Stimulated activated CD4-positive, alpha-beta T cell treated with anti-CD3 and anti-CD28 coated beads, Interleukin-2, amount 100 ng/mL, for 48 hours (primary cell): ENCODE measurements at places on chromosomes 11 and 22.

- DNase-seq = no peak
Measured at GRCh38 chr11:122050021-122050690, 65.9 kb downstream of the BLID start.

DNA sequence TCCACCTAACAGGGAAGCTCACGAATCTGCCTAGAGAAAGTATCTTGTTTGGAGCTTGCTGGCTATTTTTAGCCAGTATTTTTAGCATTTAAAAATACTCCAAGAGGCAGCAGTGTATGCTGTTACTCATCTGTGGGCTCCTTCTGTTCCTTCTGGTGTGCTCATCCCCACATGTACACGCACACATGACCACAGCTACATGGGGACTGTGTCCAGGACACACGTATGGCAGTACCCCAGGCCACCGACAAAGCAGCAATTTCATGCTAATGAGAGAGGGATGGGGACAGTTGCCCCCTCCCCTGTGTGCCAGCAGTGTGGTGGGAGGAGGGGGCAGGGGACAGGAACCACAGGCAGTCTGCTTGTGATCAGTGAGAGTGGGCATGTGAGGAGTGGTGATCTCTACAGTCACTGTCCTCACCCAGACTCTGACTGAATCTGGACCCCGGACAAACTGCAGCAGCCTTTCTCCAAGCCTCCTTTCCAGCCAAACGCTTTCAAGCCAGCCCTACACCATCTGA is 16.4 kb downstream of the USP2 start:
- no peak for DNase-seq

- no peak for DNase-seq
Measured at GRCh38 chr11:119907878-119908572, 179.0 kb upstream of the NECTIN1 start.

- DNase-seq = no peak
Measured at GRCh38 chr22:37229012-37229804, 14.9 kb downstream of the RAC2 start.

GRCh38 chr11:82085493-82085892 is 648.2 kb downstream of the FAM181B start:
- no peak for DNase-seq

- no peak for DNase-seq
Measured at GRCh38 chr22:50656122-50657070, 16.2 kb upstream of the SHANK3 start.

DNA sequence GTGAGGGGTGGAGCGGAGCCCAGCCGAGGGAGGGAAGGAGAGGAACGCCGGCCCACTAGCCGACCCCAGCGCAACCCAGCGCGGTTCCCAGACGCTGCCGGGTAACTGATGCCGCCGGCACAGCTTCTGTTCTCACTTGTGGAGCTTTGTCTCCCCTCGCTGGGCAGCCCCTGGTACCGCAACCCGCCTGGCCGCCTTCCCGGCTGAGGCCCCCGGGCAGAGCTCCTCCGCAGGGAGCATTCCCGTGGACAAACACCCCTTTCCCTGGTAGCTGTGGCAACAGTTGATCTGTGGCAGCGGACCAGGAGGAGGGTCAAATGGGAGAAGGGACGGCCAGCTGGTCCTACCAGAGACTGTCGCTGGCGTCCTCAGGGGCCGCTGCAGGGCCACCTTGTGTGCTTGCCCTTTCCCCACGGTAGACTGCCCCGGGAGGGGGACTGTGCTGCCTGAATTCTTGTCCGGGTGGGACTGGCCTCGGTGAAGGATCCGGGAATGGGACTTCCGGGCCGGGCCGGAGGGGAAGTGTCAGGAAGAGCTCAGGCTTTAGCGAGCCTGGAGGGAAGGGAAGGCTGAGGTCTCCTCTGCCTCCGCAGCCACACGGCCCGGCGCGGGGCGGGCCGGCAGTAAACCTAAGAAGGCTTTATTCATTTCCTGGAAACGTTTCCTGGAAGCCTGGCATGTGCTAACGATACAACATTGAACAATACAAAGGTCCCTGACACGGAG is 468.0 kb downstream of the OPCML start:
- no peak for DNase-seq

GRCh38 chr22:29380032-29380781 is 8.2 kb downstream of the AP1B1 start:
- DNase-seq = no peak

DNA sequence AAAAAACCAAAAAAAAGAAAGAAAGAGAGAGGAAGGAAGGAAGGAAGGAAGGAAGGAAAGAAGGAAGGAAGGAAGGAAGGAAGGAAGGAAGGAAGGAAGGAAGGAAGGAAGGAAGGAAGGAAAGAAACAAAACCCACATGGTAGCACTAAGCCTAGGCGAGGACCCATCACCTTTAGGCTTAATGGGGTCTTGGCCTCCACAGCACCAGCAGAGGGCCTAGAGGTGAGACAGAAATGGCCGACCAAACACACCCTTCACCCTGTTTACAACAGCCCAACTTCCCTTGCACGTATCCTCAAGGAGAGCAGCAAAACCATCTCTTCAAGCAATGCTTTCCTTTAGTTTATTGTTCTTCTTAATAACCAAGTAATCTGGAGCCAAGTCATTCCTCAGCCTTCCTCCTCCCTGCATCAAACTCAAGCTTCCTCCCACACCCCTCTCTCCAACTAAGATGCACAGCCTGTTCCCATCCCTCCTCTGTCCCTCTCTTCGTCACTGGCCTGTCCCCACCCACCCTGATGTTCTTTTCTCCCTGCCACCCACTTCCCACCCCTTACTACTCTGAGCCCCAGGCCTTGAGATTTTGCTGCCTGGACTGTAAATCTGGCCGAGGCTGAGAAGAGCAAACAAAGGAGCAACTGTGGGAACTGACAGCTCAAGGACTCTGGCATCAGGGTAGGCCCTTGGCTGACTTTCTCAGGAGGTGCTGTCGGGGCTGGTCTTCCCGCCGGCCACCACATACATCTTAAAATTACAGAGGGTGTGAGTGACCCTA is 26.0 kb downstream of the POU2AF1 start:
- no peak for DNase-seq

DNA sequence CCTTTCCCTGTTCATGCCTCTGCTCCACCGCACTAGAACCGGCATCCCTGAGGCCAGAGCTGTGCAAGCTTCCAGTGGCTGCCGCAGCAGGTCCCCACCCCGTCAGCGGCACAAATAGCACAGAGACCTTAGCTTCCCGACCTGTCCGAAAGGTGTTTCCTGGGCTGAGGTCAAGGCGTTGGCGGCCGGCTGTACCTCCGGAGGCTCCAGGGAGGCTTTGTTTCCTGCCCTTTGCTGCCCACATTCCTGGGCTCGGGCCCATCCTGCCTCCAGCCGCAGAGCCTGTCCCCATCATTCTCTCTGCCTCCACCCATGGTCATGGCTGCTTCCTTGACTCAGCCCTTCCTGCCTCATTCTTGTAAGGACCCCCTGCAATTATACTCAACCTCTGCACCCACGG is 31.2 kb downstream of the ARHGAP8 start:
- DNase-seq = no peak

GRCh38 chr11:126132319-126132718 is 69.7 kb upstream of the CDON start:
- DNase-seq = no peak
